ENCODE measurements at places on chromosomes 4 and X.

GRCh38 chr4:175614890-175615289, 197.2 kb downstream of the GPM6A start:
- no peak for DNase-seq

DNA sequence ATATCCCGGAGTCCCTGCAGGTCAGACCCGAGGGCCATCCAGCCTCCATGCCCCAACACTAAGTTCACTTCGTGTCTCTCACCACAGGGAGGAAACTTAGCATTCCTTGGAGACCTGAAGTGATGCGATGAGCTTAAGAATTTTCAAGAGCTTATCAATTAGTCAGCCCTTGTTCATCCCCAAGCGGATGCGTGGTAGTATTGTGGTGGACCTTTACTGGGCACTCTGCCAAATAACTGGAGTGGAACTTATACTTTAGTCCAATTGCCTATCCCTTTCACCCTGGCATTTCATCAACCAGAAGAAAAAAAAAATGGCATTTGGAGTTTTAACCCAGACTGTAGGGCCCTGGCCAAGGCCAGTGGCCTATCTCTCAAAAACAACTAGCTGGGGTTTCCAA, 137.1 kb downstream of the RELL1 start:
- no peak for DNase-seq

- DNase-seq = no peak
These were observed 7.4 kb upstream of the CT55 start for GRCh38 chrX:135178636-135179035.

DNA sequence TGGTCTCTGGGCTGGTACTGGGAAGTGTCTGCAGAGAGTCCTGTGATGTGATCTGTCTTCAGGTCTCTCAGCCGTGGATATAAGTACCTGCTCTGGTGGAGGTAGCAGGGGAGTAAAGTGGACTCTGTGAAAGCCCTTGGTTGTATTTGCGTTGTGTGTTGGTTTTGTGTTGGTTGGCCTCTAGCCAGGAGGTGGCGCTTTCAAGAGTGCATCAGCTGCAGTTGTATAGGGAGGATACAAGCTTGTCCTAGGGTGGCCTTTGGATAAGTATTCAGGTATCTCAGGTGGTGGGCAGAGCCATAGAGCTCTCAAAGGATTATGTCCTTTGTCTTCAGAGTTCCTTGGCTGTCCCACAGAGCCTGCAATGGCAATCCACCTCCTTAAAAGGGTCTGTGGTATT, 111.6 kb downstream of the MAGEB17 start:
- DNase-seq = no peak

Data from left renal cortex interstitium (tissue), 4 donors.